ENCODE measurements at places on chromosomes 5 and 9.

GRCh38 chr5:173001229-173001841 is 17.8 kb downstream of the ATP6V0E1 start:
- DNase-seq = peak; percentile 46

DNA sequence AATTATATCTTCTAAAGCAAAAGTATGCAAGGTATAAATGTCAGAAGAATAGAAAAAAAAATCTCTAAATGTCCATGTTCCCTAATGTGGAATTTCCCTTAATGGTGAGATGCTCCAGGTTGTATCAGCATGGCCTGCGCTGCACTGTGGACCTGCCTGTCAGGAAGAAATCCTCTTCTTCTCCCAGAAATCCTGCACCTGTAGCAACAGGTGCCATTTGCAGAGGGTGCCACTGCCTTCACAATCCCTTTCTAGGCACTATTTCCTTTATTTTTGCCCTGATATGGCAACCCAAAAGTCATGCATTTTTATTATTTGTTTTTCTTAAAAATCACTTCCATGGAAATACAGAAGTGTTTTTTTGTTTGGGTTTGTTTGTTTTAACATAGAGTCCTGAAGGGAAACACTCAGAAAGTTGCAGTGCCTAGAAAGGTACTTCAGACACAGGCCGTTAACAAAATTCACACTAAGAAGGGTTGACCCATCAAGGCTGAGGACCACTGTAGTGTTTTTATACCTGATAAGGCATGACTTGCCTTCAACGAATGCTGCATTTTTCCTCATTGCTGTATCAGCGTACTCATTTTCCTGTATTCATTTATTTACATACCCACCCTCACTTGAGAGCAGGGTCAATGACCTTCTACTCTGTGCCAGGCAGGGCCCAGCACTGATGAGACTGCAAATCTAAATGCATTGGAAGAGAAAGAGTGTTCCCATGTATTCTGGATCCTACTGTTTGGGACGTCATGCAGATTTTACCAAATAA is 177.8 kb downstream of the SNX18 start:
- no peak for DNase-seq

DNA sequence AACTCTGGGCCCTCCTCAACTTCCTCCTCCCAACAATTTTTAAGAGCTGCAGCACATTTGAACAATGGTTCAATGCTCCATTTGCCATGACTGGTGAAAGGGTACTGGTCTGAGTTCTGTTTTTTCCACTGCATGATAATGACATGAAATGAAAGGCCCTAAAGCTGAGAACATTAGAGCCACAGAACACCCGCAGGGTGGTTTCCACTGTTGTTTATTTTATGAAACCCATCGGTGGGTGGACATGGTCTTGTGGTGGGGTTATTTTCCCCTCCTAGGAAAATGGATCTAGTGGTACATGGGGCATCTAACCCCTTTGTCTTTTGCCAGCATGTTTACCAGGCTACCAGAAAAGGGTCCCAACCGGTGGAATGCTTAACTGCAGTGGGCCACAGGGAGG is 71.8 kb downstream of the SMARCA2 start:
- DNase-seq = peak; percentile 23

GRCh38 chr5:40679913-40680681 is at the start of gene PTGER4:
PTGER4 (plus strand) TSS chr5:40679915; CDS start chr5:40680994, 1,079 bp downstream.
- peak; percentile 56 for DNase-seq

GRCh38 chr5:57307516-57307915 is 133.7 kb downstream of the GPBP1 start:
- DNase-seq = no peak

DNA sequence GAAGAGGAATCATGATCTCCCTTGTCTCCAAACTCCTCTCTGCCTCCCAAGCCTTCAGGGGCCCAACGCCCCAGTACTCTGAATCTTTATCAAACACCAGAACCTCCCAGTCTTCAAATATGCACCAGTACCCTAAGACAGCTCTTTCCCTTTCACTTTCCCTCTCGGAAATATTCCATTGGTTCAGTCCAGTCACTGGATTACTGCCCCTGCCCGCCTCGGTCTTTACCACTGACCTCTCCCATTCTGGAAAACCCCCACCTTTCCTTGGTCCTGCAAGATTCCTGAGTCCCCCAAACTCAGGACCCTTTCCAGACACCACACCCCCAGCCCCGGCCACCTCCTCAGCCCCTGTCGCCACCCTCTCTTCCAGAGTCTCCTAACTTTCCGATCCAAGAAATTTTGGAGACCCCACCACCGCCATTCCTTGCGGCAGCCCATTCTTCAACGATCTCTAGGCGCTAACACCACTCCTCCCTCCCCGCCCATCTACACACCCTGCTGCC is 674 bp downstream of the C5orf15 start:
- DNase-seq = peak; percentile 14

- no peak for DNase-seq
Observed at GRCh38 chr5:139690064-139690802, 42.1 kb downstream of the CXXC5 start.

GRCh38 chr5:131214609-131215227 is 44.0 kb downstream of the LYRM7 start:
- no peak for DNase-seq

DNA sequence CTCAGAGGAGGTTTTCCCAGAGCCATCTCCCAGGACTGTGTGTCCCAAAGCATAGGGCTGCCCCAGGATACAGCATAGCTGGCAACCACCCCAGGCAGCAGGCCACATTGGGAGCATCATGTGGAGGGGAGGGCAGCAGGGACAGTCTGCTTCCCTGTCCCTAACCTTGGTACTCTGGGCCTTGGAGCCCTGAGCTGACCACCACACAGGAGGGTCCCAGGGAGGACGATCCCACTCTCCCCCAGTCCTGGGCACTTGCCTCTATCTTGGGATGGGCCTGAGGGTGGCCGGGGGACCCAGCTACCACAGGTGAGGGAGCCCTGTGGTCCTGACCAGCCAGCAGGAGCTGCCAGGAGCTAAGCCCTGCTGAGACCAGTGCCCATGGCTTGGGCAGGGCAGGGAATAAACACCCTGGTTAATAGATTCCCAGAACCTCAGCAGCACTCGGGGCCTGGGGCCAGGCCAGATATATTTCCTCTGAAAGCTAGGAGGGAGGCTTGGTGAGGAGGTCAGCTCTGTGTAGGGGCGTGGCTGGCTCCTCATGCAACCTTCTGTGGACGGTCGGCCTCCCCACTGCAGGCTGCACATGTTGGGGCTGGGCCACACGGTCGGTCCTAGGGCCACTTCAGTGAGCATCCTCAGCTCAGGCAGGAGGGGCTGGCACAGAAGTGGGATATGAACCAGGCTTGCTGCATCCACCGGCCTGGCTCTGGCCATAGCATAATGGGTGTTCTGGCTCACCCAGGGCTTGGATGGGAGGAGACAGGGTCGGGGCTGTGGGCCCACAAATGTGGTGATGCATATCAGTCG is 4.2 kb downstream of the NINJ1 start:
- no peak for DNase-seq

DNA sequence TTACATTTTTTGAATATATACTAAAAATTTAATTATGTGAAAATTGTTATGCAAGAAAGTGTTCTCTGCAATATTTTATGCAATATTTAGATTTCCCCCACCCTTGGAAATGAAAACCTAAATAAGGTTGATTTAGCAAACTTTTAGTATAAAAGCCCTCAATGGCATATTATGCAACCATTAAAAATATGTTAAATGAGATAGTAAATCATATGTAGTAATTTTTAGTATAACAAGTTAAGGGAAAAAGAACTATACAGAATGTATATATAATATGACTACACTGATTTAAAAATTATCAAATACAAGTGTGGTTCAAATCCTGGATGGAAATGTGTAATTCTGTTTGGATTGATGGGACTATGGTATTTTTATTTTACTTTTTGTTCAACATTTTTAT is 116.9 kb upstream of the MEF2C start:
- DNase-seq = no peak

GRCh38 chr9:16640649-16641048 is 229.8 kb downstream of the BNC2 start:
- no peak for DNase-seq

DNA sequence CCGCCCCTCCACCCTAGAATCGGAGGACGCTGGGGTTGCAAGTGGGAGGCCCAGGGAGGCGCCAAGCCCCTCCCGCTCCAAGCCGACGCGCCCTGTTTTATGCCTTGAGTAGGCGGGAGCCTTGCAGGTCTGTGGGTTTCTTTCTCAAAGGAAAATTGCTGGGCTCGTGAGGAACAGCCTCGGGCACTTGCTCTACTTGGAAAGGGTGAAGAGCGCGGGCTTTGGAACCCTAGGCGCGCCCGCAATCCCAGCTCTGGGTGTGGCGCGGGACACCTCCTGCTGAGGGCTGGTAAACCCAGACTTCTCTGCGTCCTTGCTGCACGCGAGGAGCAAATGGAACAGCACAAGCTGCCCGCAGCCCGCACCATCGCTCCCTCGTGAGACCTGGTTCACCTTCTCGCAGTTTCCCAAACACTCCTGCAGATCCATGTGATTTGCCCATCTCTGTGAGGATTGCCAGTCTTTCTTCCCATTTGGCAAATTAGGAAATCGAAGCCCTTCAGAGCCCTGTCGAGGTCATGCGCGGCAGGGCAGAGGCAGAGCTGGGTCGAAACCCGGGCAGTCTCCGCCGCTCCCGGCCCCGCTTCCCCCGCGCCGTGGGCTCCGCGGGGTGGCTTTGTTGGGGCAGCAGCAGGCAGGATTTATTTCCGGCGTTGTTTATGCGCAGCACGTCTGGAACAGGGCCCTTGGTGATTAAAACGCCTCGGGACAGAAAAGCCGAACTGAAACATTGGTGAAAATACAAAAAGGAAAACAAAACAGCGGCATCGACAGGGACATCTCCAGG is 98.4 kb upstream of the CPLX2 start:
- no peak for DNase-seq

GRCh38 chr9:114001410-114001685 is 76.8 kb downstream of the AMBP start:
- DNase-seq = no peak

DNA sequence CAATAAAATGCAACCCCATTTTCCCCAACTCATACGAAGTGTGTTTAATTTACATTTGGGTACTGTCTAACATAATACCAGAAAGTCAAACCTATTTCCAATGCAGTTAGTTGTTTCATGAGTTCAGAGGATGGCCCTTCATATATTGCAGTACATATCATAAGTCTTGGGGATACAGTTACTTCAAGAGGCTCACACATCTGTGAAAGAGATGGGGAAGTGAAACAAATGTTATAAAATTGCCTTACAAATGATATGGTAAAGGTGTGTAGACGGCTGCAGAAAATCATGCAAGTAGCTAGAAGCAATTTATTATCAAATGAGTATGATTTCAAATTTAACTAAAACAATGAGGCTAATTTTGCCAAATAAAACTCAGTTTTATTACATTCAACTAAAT is 219.0 kb upstream of the CDH12 start:
- DNase-seq = no peak

DNA sequence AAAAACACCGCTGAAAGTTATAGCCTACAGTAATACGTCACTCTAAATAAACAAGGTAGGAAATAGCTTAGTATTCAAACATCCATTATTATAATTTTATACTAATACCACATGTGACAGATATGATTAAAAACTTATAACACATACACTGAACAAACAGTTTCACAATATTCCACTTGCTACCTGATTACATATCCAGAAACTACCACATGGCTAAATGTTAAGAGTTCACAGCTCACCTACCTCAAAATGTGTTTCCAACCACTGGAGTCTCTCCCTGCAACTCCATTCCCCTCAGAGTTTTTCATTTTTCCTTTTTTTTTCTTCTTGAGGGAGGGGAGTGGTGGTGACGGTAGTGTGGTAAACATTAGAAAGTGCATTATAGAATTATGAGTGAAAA is 12.1 kb downstream of the RICTOR start:
- DNase-seq = no peak

- no peak for DNase-seq
Observed at GRCh38 chr5:172815631-172816030, 18.4 kb upstream of the ERGIC1 start.

GRCh38 chr9:119053070-119053469 is 316.2 kb downstream of the BRINP1 start:
- no peak for DNase-seq

DNA sequence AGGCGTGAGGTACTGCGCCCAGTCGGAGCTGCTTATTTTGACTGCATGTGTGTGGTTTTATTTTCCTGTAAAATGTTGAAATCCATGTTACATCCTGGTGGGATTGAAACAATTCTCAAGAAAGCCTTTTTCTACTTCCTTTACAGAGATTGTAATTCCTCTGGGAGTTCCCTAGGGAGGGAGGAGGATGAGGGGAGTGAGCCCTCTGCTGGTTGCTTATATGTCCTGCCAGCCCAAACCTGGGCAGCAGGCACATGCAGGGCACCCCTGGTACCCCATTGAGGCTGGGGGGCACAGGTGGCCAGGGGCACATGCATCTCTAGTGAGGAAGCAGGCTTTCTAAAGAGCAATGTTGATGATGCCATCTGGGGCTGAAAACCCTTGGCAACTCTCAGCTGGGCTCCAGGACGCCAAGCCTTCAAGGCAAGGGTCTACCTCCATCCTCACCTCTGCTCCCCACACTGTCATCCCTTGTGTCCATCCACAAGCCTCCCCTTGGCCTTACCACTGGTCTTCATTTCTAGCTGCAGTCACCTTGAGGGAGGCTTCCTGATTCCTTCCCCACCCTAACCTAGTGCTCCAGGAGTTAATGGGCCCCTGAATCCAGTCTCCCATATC is 84.7 kb upstream of the TNFSF8 start:
- no peak for DNase-seq

DNA sequence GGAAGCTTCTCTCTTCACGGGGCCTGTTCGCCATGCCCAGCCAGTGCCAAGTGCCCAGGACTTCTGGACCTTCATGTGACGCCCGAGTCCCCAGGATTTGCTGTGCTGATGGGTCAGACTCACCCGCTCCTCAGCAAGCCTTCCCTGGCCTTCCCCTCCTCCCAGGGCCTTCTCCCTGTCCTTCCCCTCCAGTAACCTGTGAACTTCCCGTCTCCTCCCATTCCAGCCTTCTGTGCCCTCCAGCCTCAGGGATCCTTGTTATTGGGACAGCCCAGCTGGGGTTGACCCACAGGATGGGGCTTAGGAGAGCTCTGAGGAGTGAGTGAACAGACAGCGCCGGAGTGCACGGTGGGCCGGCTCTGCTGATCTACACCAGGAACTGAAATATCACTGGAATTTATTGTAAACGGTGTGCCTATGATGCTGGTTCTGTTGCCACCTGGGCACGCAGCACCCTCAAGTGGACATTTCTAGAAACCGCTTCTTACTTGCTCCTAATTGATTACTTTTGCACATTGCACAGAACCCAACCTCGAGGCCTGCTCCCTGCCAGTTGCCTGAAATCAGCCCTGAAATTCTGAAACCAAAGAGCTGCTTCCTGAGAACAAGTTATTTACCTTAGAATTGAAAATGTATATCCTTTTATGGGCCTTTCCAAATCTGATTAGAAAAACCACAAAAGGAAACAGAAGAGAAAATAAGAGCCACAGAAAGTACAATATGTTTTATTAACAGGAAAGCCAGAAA is 1.5 kb downstream of the SPAAR start:
- peak; percentile 70 for DNase-seq

- peak; percentile 81 for DNase-seq
Observed at GRCh38 chr5:139459451-139459934, 3.0 kb downstream of the ECSCR start.

DNA sequence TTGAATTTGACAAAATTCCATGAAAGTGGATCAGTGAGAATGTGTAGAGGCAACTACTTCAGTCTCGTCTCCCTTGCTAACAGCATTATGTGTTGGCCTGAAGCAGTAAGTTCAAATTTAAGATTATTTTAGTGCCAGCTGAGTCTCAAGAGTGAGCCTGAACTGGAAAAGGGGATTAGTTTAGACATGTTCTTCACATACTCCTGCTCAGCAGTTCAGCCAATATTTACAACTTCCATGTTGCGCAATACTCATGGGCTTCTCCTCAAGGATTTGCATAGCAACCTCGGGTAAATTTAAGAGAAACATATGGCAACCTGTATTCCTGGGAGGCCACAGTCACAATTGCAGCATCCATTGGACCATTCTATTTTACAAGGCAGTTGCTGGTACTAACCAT is 553.8 kb downstream of the PTPRD start:
- DNase-seq = no peak

All from activated CD4-positive, alpha-beta memory T cell treated with anti-CD3 and anti-CD28 coated beads for 36 hours (primary cell).